ENCODE measurements at places on chromosomes 1 and 21. TPM values are rescaled to one million over a fixed set of nuclear protein-coding genes. Genes with fewer than 3 reads are reported as not detected.

The PRKAB2 gene
- total RNA-seq, result 4.9 TPM

The SERPINC1 gene
- total RNA-seq, result not detected

The PLA2G4A gene
- total RNA-seq, result 0.47 TPM

The PRAMEF4 gene
- not detected for total RNA-seq

The FAM229A gene
- total RNA-seq, result 1.2 TPM
